ENCODE measurements at places on chromosomes 3 and 15.

DNA sequence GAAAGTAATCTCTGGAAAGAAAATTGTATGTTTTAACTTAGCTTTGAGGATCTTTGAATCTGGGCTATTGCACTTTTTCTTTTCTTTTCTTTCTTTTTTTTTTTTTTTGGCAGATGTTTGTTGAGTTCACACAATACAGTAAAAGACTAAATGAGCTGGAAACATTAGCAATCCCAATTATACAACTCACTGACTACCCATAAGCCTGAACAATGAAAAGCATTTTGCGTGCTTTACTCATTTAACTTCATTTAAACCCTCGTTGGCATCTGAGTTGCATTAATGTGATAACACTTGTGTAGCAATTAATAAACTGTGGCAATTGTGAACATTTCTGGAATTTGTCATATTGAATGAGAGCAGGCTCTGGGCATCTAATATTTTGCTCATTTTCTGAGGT, 269.4 kb upstream of the RBMS3 start:
- no peak for DNase-seq

GRCh38 chr15:91021516-91022074, 799 bp downstream of the VPS33B start:
- DNase-seq: peak; percentile 10

GRCh38 chr3:141415953-141416352, 47.6 kb downstream of the ZBTB38 start:
- no peak for DNase-seq

DNA sequence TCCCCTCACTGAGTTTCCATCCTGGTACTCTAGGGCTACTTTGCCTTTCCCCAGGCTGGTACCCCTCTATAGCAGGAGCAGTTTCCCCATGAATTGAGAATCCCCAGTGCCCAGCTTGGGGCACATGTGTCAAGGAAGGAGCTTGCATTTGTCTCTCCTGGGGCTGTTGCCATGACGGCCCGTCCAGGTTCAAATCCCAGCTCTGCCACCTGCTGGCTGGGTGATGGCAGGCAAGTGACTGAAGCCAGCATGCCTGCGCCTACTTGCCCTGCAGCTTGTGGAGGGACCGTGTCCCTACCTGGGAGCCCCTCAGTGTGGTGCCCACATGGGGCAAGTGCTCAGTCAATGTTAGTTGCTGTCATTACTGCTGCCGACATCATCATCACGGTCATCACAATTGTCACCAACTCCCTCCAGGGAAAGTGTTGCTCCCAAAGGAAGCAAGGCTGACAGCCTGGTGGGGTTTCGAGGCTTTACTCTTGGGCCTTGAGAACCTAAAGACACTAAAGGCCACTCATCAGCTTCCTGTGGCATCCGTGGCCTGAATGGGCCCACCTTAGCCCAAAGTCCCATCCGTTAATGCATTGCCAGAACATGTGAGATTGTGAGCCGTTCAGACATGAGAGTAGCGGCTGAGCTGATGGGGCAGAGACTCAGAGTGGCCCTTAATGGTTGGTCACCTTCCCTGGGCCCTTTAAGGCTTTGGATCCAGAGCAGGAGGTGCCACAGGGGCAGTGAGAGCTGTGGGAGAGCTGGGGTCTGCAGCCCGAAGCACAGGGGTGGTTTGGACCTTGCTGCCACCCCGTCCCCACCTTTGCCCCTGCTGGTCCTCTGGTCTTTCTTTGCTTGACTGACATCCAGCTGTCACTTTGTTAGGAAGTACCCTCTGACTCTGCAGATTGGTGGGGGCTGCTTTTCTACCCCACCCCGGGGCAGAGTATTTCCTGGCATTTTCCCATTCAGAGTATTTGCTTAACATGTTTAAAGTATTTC, 144.4 kb downstream of the DNAJB8 start:
- peak; percentile 35 for DNase-seq

DNA sequence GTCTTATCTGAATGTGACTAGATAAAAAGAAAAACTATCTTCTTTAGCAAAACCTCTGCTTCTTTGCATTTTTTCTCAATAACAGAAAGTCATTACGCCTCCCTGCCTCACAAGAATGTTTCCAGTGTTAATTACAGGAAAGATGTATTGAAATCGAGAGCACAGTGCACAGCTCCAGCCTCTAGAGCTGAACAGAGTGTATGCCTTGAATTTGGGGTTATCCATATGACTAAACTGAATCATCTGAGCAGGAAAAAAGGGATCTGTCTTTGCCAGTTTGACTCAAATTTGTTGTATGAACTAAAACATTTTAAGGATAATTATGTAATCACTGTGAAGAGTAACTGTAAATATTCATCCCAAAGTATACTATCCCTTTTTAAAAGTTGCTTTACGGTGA, 149.1 kb upstream of the CGNL1 start:
- DNase-seq: no peak

- DNase-seq: peak; percentile 39
These were observed 90.7 kb downstream of the IGF2BP2 start for GRCh38 chr3:185733980-185734724.

DNA sequence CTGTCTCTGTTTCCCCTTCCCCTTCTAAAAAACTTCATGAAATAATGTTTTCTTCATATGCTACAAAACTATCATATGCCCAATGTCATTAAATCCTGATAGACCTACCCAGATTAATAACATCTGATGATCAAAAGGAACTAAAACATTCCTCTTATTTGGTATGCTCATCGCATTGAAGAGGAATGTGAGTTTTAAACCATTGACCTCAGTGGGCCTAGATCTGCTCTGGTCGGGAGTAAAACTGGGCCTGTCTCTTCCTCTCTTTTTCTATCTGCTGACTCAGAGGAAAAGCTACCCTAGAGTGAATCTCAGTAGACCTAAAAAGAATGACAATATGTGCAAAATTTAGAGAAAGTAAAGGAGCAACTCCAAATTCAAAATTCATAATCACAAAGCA, 275.8 kb downstream of the SATB1 start:
- no peak for DNase-seq

DNA sequence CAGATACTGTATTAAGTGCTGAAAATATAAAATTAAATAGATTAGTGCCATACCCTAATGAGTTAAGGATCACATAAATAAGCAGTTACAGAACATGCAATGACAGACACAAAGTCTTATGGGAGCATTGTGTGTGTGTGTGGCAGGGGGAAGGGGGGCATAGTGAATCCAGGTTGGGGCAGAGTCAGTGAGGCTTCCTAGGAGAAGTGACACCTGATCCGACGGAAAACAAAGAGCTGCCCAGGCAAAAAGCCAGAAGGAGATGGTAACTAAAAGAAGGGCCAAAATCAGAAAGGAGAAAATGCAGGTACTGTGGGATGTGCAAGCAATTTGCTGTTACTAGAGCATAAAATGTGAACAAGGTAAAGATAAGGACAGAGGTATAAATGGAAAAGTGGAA, 80.1 kb upstream of the CHRM5 start:
- no peak for DNase-seq

DNA sequence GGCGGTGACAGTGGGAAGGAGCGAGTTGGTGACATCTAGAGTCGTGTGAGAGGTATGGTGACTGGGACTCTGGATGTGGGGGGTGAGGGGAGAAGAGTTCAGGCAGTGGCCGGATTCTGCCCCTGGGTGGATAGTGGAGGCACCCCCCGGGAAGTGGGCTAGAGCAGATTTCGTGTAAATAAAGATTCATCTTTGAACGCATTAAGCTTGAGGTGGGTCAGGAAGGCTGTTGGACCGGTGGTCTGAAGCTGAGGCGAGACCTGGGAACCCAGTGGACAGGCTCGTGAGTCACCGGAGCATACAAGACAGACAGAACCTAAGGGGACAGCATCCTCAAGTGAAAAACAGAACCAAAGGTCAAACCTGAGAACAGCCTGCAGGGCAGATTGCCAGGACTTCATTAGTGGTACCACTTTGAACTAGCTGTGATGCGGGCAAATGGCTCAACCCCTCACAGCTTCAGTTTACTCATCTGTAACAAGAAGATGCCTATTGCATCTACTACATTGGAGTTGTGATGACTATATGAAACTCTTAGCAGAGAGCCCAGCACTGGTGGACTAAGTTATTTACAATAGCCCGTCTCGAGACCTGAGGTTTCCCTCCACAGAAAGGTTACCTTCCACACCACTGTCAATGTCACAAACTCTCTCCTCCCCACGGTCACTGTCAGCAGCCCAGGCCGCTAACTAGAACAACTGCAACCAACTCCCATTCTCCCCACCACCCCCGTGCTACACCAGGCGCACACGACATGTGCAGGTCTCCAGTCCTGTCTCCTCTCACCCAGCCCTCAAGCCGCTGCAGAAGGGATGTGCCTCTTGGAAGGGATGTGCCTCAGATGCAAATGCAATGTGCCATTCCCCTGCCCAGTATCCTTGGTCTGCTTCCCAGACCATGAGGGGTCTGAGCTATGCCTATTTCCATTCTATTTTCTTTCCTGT, 901 bp upstream of the CLN6 start:
- DNase-seq: no peak

- DNase-seq: no peak
These were observed 16.5 kb downstream of the ABHD5 start for GRCh38 chr3:43707266-43707665.

- peak; percentile 22 for DNase-seq
These were observed 84.4 kb downstream of the PLXNA1 start for GRCh38 chr3:127067116-127067910.

- DNase-seq: no peak
These were observed 59.3 kb downstream of the MCF2L2 start for GRCh38 chr3:183369117-183369516.

DNA sequence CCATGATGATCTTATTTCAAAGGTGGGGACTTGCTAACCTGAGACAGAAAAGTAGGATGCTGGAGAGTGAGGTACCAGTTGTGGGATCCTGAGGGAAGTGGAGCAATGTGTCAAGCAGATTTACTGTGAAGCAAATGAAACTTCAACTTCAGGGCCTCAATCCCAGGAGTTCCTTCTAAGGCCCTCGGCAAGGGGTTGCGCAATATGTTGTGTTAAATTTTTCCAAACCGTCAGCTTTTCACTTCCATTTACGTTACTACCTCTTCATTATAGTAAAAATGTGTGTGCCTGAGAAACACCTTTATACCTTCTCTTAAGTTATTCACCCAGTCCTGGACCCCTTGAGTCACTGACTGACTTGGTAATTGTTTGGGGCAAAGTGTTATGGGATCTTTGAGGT, 42.5 kb upstream of the KCNH8 start:
- DNase-seq: no peak

- DNase-seq: peak; percentile 65
These were observed 720 bp upstream of the TNIK start for GRCh38 chr3:171460725-171461524.

- DNase-seq: no peak
These were observed 179.6 kb downstream of the NSMCE3 start for GRCh38 chr15:29089731-29090616.

DNA sequence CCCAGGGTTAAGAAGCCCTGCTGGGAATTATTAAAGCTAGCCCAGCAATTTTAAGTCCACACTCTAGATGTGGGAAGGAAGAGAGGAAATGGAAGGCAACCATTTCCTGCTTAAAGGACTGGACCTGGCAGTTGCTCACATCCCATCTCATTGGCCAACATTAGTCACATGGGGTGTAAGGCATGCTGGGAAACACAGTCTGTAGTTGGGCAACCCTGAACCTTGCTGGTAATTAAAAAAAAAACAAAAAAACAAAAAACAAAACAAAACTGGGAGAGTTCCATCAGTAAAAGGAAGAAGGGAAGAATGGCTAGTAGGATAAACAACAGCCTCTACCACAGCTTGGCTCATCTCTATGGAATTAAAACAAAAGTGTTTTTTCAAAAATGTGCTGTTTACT, 136.0 kb downstream of the VGLL4 start:
- no peak for DNase-seq

- DNase-seq: no peak
These were observed 108.9 kb downstream of the FNDC3B start for GRCh38 chr3:172148241-172148640.

GRCh38 chr15:52408823-52409222, 113.2 kb upstream of the MYO5C start:
- DNase-seq: no peak

- no peak for DNase-seq
These were observed 11.0 kb downstream of the EXOG start for GRCh38 chr3:38507120-38507519.

- DNase-seq: no peak
These were observed 264.8 kb upstream of the ZPLD1 start for GRCh38 chr3:102169915-102170479.

- DNase-seq: no peak
These were observed 87.5 kb upstream of the LINGO1 start for GRCh38 chr15:77720173-77720572.

DNA sequence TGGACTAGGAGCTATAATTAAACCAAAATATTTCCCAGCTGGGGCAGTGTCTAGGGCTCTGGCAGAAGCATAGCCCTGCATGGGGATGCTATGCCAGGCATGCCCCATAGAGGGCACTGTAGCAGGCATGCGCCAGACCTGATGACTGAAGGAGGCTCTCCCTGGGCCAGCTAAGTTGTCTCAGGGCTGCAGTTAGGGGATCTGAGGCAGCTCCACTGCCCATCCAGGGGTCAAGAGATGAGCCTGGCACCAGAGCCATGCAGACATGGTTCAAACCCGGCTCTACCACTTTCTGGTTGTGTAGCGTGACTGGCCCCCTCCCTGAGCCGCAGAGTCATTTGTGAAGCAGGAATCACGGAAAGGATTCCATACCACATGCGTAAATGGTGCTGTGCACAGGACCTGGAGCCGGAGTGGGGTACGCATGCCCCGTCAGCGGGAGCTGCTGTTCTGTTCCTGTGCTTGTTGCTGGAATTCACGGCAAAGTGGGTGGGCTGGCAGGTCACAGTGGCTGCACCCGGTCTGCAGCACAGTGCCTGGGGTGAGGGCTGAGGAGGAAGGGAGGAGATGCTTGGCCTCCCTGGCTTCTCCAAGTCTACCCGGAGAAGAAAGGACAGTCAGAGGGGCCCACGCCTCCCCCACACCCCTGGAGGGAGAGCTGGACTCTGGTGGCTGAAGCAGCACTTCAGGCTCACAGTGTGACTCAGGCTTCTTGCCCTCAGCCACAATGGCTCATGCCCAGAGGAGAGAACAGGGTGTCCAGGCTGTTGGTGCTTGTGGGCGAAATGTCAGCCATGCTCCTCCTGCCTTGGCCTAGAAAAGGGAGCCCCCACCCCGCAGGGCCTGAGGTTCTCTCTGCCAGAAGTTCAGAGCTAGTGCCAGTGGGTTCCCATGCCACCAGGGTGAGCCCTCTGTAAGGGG, 43.1 kb downstream of the DNASE1L3 start:
- DNase-seq: peak; percentile 13

GRCh38 chr15:48664436-48664835, 18.9 kb upstream of the FBN1 start:
- no peak for DNase-seq
